ENCODE measurements at places on chromosomes 7 and 10.

DNA sequence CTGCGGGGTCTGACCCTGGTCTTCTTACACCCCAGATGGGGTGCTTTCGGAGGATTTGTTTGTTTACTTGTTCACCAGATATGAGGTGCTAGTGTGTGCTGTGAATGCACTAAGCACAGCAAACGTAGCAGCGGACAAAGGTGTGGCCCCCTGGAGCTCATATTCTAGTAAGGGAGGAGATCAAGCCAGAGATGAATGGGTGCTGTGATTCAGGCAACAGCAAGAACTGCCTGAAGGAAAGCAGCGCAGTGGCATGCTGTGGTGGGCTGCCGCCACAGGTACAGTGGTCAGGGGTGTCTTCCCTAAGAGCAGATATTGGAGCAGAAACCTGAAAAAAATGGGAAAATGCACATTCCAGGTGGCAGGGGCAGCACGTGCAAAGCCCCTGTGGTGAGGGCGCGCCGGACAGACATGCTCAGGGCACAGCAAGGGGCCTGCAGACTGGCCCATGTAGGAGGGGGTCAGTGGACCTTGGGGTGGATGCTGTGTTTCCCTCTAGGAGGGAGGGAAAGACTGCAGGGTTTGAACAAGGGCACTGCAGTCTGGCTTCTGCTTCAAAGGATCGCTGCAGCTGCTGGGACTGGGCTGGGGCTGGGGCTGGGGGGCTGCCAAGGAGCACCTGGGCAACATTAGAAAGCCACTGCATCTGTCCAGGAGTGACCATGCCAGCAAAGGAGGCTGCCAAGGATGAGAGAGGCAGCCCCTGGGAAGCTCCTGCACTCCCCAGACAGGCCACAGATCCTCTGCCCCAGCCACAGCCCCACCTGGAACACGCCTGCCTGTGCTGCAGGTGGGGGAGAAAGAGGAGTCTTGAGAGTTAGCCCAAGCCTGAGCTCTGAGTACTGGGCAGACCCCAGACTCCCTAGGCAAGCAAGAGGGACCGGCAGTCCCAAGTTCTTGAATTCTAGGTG is 927 bp upstream of the DEPP1 start:
- DNase-seq, result no peak

GRCh38 chr10:31064348-31064747 is 32.7 kb upstream of the ZNF438 start:
- no peak for DNase-seq

- no peak for DNase-seq
These were observed 510.9 kb downstream of the RPS24 start for GRCh38 chr10:78544423-78545090.

DNA sequence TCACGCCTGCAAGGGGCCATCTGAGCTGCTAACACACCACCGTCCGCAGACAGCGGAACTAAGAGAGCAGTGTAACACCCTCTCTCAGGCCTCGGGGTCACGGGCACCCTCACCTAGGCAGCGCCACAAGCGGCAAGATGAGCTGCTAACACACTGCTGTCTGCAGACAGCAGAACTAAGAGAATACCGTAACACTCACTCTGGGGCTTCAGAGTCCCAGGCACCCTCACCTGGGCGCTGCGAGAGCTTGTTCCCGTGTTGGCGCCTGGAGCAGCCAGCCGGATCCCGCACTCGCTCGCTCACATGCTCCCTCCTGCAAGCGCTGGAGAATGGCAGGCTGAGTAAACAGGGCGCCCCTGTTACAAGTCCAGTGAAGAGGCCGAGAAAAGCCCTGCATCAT is 160.2 kb downstream of the SRPK2 start:
- DNase-seq, result no peak

GRCh38 chr7:157816086-157816485 is 479.3 kb downstream of the DNAJB6 start:
- no peak for DNase-seq

Measured in stimulated activated CD8-positive, alpha-beta memory T cell treated with anti-CD3 and anti-CD28 coated beads, Interleukin-4, amount 100 ng/mL, for 4 hours (primary cell).